C1 segment of cervical spinal cord (tissue), 14 donors: ENCODE measurements at places on chromosomes 2 and 18.

DNA sequence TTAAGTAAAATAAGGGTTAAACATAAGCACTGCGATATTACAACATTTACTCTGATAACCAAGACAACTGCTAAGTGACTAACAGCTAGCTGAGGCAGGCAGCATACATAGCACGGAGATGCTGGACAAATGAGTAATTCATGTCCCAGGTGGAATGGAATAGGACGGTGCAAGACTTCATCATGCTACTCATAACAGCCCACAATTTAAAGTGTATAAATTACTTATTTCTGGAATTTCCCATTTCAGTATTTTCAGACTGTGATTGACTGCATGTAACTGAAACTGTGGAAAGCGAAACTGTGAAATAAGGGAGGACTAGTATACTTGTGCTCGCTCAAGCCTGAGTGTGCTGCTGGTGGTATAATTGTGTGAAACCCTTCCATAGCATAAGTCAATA lies 12.9 kb downstream of the IER3IP1 start:
- no peak for DNase-seq

DNA sequence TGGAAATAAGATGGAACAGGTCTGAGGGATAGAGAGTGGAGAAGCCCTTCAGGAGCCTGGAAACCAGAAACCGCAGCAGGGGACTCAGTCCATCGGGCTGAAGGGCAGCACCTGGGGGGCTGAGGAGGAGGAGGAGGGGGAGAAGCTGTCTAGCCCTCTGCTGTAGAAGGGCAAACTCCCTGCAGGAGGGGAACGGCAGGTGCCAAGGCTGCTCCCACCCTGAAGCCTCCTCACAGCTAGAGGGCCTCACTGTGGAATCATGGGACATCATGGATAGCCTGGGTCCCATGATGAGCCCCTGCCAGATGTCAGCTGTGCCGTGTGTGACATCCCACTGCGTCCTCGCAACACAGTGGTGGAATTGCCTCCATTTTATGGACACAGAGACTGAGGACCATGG lies 435 bp downstream of the MYO7B start:
- DNase-seq: no peak

DNA sequence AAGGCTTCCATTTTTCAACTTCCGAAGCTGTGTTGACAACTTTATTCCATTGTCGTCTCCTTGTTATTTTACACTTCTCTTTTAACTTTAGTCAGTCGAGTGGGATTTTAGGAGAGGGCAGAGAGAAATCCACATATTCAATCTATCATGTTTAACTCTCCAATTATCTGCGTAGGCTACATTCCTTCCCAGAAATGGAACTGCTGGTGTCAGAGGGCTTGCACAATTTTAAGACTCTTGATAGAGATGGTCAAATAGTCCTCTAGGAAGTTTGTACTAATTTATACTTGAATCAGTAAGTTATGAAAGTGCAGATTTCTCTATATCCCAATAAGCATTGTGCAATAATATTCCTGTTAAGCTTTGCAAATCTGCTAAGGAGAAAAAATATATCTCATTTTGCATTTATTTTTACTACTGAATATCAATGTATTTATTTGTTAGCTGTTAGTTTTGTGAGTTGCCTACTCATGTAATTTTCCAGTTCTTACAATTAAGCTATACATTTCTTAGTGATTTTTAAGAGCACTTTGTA lies 95.6 kb downstream of the CYP26B1 start:
- no peak for DNase-seq

- no peak for DNase-seq
Measured at GRCh38 chr2:128623776-128624761, 305.4 kb upstream of the HS6ST1 start.

- DNase-seq: no peak
Measured at GRCh38 chr2:120543899-120544298, 191.8 kb upstream of the GLI2 start.

- no peak for DNase-seq
Measured at GRCh38 chr2:38462121-38462661, 85.1 kb upstream of the ATL2 start.

DNA sequence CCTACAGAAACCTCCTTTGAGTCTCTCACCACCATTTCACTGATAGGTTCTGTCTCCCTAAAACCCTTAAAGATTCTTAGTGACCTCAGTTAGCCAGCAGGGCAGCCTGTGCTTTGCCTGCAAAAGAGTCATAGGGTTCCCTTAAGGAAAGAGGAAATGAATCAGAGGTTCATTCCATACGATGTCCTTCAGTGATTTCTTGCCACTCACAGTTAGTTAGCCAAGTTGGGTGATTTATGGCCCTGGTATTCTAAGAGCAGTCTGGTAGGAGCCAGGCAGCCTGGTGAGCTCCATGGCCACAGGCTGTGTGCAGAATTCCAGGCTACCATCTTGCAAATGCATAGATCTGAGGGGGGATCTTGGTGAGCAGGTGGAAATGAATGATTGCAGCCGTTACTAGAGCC lies 18.7 kb upstream of the CCBE1 start:
- no peak for DNase-seq

DNA sequence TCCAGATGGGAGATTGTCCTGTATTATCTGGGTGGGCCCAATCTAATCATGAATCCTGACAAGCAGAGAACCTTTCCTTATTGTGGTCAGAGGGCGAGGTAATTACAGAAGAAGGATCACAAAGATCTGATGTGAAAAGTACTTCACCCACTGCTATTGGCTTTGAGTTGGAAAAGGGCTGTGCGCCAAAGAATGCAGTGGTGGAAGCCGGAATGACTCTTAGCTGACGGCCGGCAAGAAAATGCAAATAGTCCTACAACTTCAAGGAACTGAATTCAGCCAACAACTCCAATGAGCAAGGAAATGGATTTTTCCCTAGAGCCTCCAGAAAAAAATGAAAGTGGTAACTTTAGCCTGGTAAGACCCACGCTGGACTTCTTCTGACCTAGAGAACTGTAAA lies 67.3 kb downstream of the CTNNA2 start:
- no peak for DNase-seq

DNA sequence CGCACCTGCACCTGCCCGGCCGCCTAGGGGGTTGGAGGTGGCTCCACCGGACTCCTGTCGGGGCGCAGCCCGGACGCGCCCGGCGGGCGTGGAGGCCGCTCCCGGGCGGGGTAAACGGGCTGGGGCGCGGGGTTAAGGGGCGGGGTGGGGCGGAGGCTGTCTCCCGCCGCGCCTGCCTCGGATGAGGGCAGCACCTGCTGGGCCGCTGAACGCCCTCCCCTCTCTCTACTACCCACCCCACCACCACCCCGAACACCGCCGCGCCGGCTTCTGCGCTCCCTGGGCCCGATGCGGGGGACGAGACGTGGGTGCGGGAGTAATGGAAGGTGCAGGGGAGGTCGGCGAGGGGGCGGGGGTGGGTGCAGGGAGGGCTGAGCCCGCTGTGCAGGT lies 224.8 kb upstream of the ID2 start:
- DNase-seq: no peak

DNA sequence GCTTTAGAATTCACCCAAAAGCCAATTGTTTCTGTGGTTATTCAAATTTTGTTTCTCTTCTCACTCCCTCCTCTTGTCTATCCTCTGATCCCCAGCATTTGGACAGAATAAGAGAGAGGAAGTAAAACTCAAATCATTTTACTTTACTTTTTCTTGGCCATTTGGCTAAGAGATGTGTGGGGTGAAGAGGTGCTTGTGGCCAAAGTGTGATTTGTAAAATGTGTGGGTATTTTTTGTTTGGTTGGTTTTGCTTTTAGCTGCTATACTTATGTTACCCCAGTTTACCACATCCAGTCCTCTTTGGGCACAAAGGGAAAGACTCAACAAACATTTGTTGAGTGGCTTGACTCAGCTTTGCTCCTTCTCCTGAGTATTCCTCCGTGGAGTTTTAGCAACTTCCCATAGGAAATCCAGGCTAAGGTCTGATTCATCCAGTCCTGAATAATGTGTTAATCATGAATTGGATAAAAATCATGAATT lies 109.1 kb upstream of the CYP1B1 start:
- DNase-seq: no peak

- DNase-seq: no peak
Measured at GRCh38 chr2:232377841-232378734, 463 bp upstream of the ALPP start.

- no peak for DNase-seq
Measured at GRCh38 chr2:40227210-40227609, 224.7 kb downstream of the SLC8A1 start.

DNA sequence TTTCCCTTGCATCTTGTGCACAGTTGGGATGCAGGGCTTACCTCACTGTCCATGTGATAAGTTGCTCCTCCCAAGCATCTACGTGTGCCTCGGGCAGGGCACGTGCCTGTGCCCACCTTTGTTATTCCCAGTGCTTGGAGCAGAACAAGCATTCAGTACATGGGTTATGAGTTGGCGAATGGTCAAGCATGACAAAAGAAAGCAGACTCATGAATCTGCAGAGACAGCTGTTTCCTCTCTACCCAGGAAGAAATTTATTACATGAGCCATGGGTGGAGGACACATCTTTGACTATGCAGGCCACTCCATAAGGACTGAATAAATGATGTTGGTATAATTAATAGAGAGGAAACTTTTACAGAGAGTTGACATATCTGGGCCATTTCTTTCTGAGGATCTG lies 127.8 kb downstream of the TPGS2 start:
- DNase-seq: no peak
